ENCODE measurements at places on chromosomes 12 and 14. TPM values are rescaled to one million over a fixed set of nuclear protein-coding genes. Genes with fewer than 3 reads are reported as not detected.

GRCh38 chr12:66072135-66072534, 58.4 kb downstream of the LLPH start:
- H3K27ac ChIP-seq = no peak overlapping the region
- no peak overlapping the region for H3K4me3 ChIP-seq
- no peaks in the 10 kb centered on the region for H3K36me3 ChIP-seq
- no peaks in the 10 kb centered on the region for H3K4me1 ChIP-seq
- H3K27me3 ChIP-seq = no peaks in the 10 kb centered on the region

DNA sequence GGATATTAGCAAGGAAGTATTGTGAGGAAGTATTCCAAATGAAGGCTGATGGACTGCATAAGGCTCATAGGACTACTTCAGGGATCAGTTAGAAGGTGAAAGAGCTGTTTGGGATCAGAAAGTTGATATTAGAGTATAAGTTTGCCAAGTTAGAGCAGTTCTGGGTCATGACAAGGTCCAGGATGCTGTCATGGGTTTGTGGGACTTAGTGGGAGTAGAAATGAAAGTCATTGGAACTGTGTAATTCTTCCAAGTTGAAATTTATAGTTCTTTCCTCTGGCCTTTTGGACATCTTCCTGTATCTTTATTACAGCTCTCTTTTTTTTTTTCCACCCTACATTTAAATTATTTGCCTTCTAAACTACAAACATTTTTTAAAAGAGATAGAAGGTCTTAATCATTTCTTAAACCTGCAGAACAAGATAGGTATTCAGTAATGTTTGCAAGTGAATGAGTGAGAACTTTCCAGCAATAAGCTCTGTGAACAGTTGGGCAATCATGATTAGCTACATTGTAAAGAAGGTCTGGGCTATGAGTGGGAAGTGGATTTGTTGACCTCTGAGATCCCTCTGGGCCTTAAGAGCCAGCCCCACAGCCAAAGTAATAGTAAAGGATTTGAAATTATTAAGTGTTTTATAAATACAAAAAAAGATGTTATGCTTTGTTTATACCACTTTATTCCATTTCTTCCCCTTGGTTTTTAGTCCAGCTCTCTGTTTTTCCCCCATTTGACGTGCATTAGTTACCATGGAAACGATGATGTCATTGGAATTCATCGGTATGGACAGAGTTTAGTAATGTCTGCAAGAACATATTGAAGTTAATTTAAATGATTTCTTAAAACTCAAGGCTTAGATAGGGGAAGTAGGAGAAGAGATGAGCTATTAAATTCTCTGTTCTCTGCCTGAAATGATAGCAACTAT, 247.9 kb upstream of the ARHGAP5 start:
- peak overlapping the region; percentile 49 for H3K27ac ChIP-seq
- peaks cover 8% of the 10 kb centered on the region for H3K4me1 ChIP-seq
- no peaks in the 10 kb centered on the region for H3K27me3 ChIP-seq
- H3K36me3 ChIP-seq = no peaks in the 10 kb centered on the region
- H3K4me3 ChIP-seq = no peak overlapping the region

GRCh38 chr12:50765095-50765911, 1.4 kb downstream of the ATF1 start:
- H3K4me1 ChIP-seq = peaks cover 32% of the 10 kb centered on the region
- DNase-seq = peak; percentile 53
- peak overlapping the region; percentile 100 for H3K27ac ChIP-seq

DNA sequence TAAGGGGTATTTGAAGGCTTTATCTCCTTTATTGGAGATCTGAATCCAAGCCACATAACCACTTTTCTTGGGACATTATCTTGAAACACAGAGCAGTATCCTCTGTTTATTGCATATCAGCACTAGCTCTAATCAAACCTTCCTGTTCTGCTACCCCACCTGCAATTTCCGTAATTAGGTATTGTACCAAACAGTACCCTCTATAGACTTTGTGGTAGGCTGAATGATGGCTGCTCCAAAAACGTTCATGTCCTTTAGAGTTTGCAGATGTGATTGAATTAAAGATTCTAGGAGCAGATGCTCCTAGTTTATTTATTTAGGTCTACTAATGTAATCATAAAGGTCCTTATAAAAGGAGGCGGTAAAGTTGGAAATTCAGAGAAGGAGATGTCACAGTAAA, 573.0 kb upstream of the ATXN7L3B start:
- H3K4me3 ChIP-seq = no peak overlapping the region
- no peak overlapping the region for H3K27ac ChIP-seq
- no peaks in the 10 kb centered on the region for H3K4me1 ChIP-seq
- DNase-seq = no peak
- H3K27me3 ChIP-seq = no peaks in the 10 kb centered on the region

DNA sequence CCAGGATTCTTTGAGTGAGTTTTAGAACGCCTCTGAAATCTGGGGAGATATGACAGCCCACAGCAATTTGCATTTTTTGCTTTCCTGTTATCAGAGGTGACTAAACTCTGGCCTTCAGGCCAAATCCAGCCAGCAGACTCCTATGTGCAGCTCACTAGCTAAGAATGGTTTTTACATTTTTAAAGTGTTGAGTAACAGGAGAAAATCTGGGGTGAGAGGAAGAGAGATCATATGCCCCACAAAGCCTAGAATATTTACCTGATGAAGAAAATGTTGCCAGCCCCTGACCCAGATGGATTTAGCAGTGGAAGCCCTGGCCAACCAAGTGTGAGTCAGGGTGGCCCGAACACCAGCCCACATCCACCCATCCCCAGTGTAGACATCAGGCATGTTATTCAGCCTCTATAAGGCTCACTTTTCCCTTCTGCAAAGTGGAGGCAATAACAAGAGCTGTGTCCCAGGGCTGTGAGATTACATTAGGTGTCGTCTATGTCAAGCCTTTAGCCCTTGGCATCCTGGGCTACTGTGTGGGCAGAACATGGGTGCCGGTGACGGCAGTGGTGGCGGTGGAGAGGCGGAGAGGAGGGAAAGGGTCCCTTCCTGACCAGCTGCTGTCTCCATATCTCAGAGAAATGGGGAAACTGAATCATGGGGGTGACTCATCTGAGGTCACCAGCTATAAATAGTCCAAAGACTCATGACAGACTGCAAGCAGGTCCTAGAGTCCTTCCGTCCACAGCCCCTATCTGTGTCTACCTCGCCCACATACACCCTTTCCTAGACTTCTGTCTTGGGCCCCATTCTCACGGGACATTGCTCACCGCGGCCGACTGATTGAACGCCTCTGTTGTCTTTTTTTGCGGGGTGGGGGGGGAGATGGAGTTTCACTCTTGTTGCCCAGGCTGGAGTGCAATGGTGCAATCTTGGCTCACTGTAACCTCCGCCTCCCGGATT, 32.6 kb upstream of the CD9 start:
- no peak overlapping the region for H3K4me3 ChIP-seq
- peaks cover 4% of the 10 kb centered on the region for H3K4me1 ChIP-seq
- DNase-seq = peak; percentile 83
- H3K27me3 ChIP-seq = no peaks in the 10 kb centered on the region
- peak overlapping the region; percentile 97 for H3K27ac ChIP-seq

DNA sequence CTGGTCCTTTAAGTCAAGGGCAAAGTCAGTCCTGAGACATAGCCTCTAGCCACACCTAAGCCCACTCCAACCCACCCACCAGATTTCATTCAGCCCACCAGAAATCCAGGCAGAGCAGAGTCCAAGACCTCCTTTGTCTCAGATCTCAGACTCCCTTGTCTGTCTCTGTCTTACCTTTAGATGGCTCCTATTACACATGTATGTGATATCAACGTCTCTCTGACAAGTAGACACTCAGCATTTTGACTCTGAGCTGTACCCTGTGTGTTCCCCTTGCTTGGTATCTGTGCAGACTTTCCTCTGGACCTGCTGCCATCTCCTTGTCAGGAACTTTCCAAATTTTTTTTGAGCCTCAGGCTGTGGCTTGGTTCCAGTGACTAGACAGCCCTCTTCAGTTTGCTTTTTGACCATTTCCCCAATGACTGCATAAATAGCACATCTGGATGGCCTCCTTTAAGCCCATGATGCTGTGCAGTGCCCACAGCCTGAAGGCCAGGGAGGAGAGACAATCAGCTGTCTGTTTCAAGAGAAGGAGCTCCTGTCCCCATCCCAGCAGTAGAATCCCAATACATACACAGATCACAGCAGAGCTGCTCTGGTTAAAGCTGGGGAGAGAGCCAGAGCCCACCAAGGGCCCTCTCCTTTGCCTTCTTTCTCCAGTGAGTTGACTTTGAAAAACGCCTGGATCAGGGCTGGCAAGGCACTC, 7.0 kb downstream of the POU6F1 start:
- no peak overlapping the region for H3K4me3 ChIP-seq
- H3K27me3 ChIP-seq = no peaks in the 10 kb centered on the region
- no peak overlapping the region for H3K27ac ChIP-seq
- H3K4me1 ChIP-seq = no peaks in the 10 kb centered on the region
- DNase-seq = no peak
- H3K36me3 ChIP-seq = no peaks in the 10 kb centered on the region

- no peaks in the 10 kb centered on the region for H3K36me3 ChIP-seq
- H3K4me1 ChIP-seq = no peaks in the 10 kb centered on the region
- no peak overlapping the region for H3K27ac ChIP-seq
- DNase-seq = no peak
- H3K4me3 ChIP-seq = no peak overlapping the region
Measured at GRCh38 chr12:94012071-94012470, 136.3 kb upstream of the PLXNC1 start.

GRCh38 chr14:32986791-32987540, 48.3 kb downstream of the NPAS3 start:
- H3K4me1 ChIP-seq = no peaks in the 10 kb centered on the region
- H3K27me3 ChIP-seq = no peaks in the 10 kb centered on the region
- DNase-seq = no peak
- H3K4me3 ChIP-seq = no peak overlapping the region
- H3K27ac ChIP-seq = no peak overlapping the region

GRCh38 chr14:59254911-59255545, 66.6 kb downstream of the DAAM1 start:
- peak overlapping the region; percentile 38 for H3K27ac ChIP-seq
- peaks cover 6% of the 10 kb centered on the region for H3K4me1 ChIP-seq
- no peaks in the 10 kb centered on the region for H3K27me3 ChIP-seq
- no peak for DNase-seq

DNA sequence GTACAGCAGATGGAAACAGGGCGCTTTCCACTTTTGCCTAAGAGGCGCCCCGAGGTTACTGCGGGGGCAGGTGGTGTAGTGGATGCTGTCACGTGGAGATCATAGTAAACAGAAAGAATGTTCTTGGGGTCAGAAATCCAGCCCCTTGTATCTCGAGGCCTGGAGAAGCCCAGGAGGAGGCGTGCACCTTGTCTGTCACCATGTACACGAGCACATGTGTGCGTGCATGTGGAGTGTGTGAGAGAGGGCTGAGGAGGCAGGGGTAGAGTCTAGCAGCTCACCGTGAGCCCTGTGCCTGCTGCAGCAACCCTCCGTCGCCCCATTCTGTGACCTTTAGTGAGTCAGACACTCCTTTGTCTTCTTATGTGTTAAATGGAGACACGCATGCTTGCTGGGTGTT, 59.0 kb downstream of the CACNA1C start:
- H3K27me3 ChIP-seq = no peaks in the 10 kb centered on the region
- peaks cover 5% of the 10 kb centered on the region for H3K4me1 ChIP-seq
- no peak for DNase-seq
- H3K4me3 ChIP-seq = no peak overlapping the region

MIPOL1 gene
- total RNA-seq = 12.2 TPM

DIO2 gene
- total RNA-seq = 9.3 TPM

DLGAP5 gene
- total RNA-seq = 10.8 TPM

SERPINA9 gene
- 0.60 TPM for total RNA-seq

KRT6A gene
- 6.8 TPM for total RNA-seq

DPPA3 gene
- 0.23 TPM for total RNA-seq

Data from hepatocyte (in vitro differentiated cells).